ENCODE measurements at places on chromosomes 4 and X.

DNA sequence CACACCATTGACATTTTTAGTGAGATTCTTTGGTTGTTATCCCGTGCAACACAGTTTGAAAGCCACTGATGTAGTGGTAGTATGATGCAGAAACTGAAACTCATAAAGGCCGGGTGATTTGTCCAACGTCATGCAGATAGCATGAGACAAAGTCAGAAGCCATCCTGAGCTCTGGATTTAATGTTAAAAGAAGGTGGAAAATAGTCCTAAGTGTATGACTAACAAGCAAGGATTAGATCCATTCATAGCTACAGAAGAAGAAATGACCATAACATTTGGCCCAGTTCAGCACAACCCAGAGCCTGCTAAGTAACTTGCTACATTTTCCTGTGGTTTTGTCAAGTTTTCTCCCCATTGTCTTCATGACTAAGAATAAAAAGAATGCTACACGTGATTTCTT, 142.4 kb downstream of the AMELX start:
- DNase-seq, result no peak

DNA sequence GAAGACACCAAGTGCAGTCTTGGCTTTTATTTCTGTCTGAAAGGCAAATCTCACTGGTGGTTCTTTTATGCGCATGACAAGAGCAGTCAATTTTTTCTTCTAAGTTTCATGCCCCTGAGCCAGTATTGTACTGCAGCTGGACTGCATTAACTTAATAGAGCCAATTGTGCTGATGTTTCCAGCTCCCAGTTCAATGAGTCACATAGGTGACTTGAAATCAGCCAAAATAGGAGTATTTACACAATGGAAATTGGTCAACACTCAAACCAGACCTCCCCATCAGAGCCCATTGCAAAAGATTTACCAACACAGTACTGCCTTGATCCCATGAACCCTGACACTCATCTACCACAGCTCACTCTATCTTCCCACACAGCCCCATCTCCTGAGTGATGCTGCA, 100.3 kb upstream of the GUCY1A1 start:
- no peak for DNase-seq

- DNase-seq, result no peak
Measured at GRCh38 chrX:72097098-72097497, 34.6 kb downstream of the RTL5 start.

DNA sequence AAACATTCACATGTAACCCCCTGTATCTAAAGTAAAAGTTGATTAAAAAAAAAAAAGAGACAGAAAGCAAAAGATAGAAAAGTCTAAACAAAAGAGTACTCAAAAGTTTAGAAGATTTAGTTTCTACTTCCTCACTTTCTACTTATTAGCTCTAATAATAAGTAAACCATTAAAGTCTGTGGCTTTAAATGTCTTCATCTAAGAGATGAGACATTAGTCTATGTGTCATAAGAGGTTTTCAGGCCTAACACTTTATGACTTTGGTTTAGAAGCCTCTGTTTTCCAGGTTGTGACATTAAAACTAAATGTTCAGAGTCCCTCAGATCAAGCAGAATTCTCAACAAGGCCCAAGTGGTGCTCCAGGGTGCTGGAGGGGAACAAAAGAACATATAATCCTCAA, 42.2 kb upstream of the GUCY1A1 start:
- no peak for DNase-seq

DNA sequence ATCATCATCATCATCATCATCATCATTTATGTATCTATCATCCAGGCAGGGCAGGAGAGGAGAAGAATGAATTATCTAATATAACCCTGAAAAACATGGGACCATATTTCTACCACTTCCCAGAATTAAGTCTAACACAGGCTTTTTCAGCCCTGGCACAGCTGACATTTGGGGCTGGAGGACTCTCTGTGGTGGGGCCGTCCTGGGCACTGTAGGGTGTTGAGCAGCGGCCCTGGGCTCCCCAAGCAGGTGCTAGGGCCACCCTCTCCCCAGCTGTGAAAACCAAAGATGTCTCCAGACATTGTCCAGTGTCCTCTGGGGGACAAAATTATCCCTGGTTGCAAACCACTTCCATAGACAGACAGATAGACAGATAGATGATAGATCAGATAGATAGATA, 288.4 kb downstream of the CRLF2 start:
- no peak for DNase-seq

- DNase-seq, result no peak
Measured at GRCh38 chr4:186900984-186901383, 177.3 kb upstream of the FAT1 start.

- no peak for DNase-seq
Measured at GRCh38 chrX:30253257-30253656, 6.3 kb downstream of the MAGEB1 start.

DNA sequence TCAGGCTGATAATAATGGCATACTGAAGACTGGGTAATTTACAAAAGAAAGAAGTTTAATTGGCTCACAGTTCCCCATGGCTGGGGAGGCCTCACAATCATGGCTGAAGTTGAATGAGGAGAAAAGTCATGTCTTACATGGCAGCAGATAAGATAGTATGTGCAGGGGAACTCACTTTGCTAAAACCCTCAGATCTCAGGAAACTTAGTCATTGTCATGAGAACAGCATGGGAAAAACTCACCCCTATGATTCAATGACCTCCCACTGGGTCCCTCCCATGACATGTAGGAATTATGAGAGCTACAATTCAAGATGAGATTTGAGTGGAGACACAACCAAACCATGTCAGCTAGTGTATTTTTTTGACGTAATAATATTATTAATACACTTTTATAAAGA, 149.8 kb upstream of the BOD1L1 start:
- no peak for DNase-seq

- no peak for DNase-seq
Measured at GRCh38 chrX:56803850-56804681, 75.0 kb downstream of the NBDY start.

DNA sequence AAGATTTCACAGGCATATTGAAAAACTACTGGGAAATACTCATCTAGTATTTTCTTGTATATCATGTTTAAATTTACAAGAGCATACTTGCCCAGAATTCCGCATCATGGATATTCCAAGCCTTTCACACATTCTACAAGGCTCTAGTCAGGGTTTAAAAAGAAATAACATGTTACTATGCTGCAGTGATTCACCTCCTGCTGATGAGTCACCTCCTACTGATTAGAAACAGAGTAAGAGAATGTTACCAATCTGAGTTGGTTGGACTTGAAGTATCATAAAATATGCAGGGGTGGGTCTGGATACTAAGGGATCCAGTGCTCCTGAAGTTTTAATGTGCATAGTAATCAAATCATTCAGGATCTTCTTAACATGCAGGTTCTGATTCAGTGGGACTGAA, 192.0 kb upstream of the ANK2 start:
- no peak for DNase-seq

GRCh38 chr4:183362916-183363542, 40.8 kb upstream of the CLDN24 start:
- no peak for DNase-seq

- DNase-seq, result no peak
Measured at GRCh38 chr4:165627548-165627947, 245.5 kb upstream of the TLL1 start.

All from stimulated activated CD8-positive, alpha-beta memory T cell treated with anti-CD3 and anti-CD28 coated beads, Interleukin-7, amount 100 ng/mL, for 1 hour (primary cell).